A549 treated with GW870086 at 1 μM for 4 hours (cell line): ENCODE measurements at places on chromosomes 1 and 21. TPM values are rescaled to one million over a fixed set of nuclear protein-coding genes. Genes with fewer than 3 reads are reported as not detected.

The CD1E gene
- total RNA-seq, result not detected in 5 replicates

The KLF17 gene
- 0.57 to 0.67 TPM (median 0.63 TPM) in 5 replicates for total RNA-seq

The SPATA46 gene
- total RNA-seq, result not detected in 5 replicates

The SH3BGR gene
- total RNA-seq, result 0.46 to 1.3 TPM (median 0.60 TPM) in 5 replicates

The TRPM2 gene
- 7.5 to 10.9 TPM (median 8.1 TPM) in 5 replicates for total RNA-seq

The STUM gene
- not detected in 5 replicates for total RNA-seq

The PER3 gene
- total RNA-seq, result 0.81 to 1.2 TPM (median 0.95 TPM) in 5 replicates

The LCE3D gene
- total RNA-seq, result 1.6 to 2.7 TPM (median 2.4 TPM) in 5 replicates

The NASP gene
- total RNA-seq, result 110 to 142 TPM (median 114 TPM) in 5 replicates

The INSRR gene
- total RNA-seq, result not detected in 5 replicates

The DTL gene
- 18.1 to 22.1 TPM (median 20.7 TPM) in 5 replicates for total RNA-seq

The PRELP gene
- not detected in 5 replicates for total RNA-seq

The MACO1 gene
- total RNA-seq, result 7.5 to 9.9 TPM (median 8.6 TPM) in 5 replicates

The CELA3B gene
- total RNA-seq, result not detected in 5 replicates

The CCDC181 gene
- 0.13 to 0.29 TPM (median 0.19 TPM) in 4 of 5 replicates, not detected in the other for total RNA-seq

The FAM72D gene
- total RNA-seq, result 5.2 to 6.3 TPM (median 5.2 TPM) in 5 replicates

The PPM1J gene
- 0.89 to 1.6 TPM (median 0.99 TPM) in 5 replicates for total RNA-seq

The RNU1-1 gene
- total RNA-seq, result 36.3 TPM in 1 of 5 replicates, not detected in the others

The NTNG1 gene
- total RNA-seq, result not detected in 5 replicates

The LRRC8D gene
- total RNA-seq, result 31.2 to 41.1 TPM (median 40.1 TPM) in 5 replicates

The MARK1 gene
- total RNA-seq, result 0.05 to 0.16 TPM (median 0.11 TPM) in 5 replicates

The DNASE2B gene
- not detected in 5 replicates for total RNA-seq
